ENCODE measurements at places on chromosomes 7 and 10.

DNA sequence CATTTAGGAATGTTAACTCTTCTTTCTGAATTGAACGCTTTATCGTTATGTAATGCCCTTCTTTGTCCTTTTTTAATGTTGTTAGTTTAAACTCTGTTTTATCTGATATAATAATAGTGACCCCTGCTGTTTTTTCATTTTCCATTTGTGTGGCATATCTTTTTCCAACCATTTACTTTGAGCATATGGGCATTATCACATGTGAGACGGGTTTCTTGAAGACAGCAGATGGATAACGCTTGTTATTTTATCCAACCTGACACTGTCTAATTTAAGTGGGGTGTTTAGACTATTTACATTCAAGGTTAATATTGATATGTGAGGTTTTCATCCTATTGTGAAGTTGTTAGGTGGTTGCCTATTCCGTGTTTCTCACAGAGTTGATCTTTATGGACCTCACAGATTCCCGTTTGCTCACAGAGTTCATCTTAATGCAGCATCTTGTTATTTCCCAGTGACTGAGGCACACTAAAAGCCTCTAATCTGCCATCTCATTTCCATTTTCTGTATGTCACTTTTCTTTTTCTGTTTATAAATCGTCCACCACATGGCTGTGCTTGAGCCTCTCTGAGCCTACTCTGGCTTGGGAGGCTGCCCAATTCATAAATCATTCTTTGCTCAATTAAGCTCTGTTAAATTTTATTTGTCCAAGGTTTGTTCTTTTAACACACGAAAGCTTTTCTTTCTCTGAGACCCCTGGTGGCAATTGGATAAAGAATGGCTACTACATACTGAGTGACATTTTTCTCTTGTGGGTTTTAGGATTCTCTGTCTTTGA lies 286.2 kb downstream of the HTR7 start:
- DNase-seq, result no peak

DNA sequence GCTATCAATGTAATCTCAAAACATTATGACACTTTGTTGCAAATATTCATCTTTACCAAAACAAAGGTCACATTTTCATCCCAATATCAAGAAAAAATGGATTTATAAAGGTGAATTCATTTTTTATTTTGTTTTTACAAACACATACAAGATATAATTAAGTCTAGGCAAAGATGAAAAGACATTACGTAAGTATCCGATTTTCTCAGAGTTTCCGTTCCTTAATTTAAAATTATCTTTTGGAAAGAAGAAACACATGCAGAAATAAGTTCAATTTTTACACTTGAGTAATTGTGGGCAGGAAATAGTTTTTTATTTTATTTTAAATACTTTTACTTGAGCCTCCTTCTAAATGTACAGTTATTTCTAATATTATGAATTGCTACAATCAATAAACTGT lies 24.6 kb downstream of the RTKN2 start:
- no peak for DNase-seq

DNA sequence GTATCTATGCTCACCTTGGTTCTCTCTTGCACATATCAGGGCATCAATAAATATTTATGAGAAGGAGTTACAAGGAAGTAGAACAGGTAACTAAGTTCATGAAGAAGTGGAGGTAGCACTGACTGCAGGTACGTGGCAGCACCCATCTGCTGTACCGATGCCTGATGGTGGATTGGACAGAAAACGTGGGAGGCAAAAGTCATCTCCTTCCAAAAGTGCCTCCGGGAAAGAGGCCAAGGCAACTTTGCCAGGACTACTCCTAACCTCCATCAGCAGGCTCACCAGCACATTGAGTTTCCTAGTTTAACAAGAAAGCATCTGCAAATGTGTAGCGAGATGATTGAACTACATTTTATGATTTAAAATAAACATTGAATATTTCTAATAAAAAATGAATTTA lies 248.8 kb downstream of the ANKRD7 start:
- no peak for DNase-seq

- no peak for DNase-seq
These were observed 54.7 kb downstream of the ADAMTS14 start for GRCh38 chr10:70726909-70727495.

DNA sequence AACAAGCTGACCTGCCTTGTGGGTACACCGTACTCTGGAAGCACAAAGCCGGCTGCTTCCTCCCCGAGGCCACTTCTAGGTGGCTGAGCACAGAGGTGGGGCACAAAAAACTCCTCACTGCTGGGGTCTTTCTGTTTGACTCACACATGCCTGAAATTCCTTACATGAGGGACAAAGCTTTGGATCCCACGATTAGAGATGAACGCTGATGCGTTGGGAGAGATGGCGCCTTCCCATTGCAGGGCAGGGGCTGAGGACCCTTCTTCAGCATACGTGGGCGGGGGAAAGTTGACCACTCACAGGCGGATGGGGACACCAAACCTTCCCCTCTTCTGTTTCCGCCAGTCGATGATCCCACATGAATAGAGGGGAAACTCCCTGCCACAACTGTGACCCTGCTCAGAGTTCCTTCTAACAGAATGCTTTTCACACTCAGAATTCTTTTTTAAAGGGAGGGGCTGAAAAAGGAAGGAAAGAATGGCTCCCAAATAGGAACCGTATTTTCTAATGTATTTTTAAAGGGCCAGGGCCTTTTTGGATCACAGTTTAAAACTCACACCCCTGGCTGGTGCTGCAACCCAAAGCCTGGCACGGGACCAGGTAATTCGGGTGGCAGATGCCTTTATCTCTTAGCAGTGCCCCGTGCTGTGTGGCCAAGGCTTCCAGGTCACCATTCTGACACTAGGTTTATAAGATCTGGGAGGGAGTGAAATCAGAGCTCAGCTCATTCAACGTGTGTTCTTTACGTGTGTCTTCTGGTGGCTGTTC lies 134.0 kb downstream of the PRKAG2 start:
- no peak for DNase-seq

Measured in AG09309 (cell line).